Adrenal gland (tissue), 19 donors: ENCODE measurements at places on chromosomes 1 and 21. TPM values are rescaled to one million over a fixed set of nuclear protein-coding genes. Genes with fewer than 3 reads are reported as not detected.

The RXFP4 gene
- not detected for total RNA-seq

The CYP4Z1 gene
- not detected for total RNA-seq

The UBIAD1 gene
- 9.1 TPM for total RNA-seq

The KAZN gene
- total RNA-seq, result 30.1 TPM

The SLC45A3 gene
- total RNA-seq, result 10.7 TPM

The GBP4 gene
- 63.5 TPM for total RNA-seq

The PTPN7 gene
- 19.3 TPM for total RNA-seq

- DNase-seq, result no peak
These were observed 3.7 kb downstream of the ADAMTS4 start for GRCh38 chr1:161195171-161195570.

- no peak for DNase-seq
These were observed 107.8 kb downstream of the PLPPR5 start for GRCh38 chr1:98896711-98897445.

- no peak for DNase-seq
These were observed 43.1 kb downstream of the RASSF5 start for GRCh38 chr1:206550446-206550845.

DNA sequence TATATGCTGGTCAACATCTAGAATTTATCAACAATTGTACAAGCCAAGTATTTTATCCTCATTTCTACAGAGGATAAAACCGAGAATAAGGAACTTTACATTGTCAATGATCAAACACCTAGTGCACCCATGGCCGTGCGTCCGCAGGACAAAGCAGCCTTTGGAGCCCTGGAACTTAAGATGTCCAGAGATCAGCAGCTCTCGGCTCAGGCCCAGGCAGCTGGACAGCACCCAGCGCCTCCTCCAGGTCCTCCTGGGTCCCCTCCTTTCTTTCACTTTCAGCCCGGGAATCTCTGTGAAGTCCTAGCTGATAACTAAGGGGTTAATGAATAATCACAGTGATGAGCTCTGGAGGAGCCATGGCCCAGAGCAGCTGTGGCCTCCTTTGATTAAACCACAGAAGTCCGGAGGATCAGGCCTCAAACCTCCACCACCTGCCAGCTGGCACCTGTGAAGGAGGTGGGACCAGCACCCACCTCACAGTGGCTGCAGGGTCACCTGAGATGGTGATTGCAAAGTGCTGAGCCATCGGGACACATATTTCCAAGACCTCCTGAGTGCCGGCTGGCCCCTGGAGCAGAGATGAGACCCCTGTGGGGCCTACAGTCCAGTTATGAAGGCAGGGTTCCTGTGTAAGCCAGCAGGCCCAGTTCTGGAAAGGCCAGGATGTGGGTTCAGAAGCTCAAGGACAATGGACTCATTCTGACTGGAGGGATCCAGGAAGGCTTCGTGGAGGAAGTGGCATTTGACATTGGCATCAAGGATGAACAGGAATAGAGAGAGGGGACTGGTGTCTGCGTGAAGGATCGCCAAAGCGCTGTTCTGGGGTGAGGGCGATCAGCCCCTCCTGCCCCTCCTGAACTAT lies 11.6 kb upstream of the SAMD11 start:
- DNase-seq, result no peak

GRCh38 chr1:221234791-221235190 lies 355.5 kb downstream of the HLX start:
- DNase-seq, result no peak

DNA sequence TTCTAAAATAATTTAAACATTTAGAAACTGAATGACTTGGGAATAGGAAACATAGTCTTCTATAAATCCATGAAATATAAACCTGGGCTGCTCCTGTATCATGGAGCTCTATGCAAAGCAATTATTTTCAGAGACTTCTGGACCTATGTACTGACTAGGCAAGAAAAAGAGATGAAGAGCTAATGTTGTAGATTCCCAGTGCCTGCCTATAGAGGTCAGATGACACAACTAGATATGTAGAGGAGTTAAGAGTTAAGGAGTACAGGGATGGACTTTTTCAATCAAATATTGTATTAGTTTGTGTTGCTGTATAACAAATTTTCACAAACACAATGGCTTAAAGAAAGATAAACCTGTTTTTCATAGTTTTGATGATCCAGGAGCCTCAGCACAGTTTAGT lies 1434.5 kb downstream of the KCNT2 start:
- no peak for DNase-seq

- DNase-seq, result no peak
These were observed 51.4 kb upstream of the LRIG2 start for GRCh38 chr1:113021430-113022085.

- no peak for DNase-seq
These were observed 10.3 kb upstream of the LMNA start for GRCh38 chr1:156104065-156104810.

DNA sequence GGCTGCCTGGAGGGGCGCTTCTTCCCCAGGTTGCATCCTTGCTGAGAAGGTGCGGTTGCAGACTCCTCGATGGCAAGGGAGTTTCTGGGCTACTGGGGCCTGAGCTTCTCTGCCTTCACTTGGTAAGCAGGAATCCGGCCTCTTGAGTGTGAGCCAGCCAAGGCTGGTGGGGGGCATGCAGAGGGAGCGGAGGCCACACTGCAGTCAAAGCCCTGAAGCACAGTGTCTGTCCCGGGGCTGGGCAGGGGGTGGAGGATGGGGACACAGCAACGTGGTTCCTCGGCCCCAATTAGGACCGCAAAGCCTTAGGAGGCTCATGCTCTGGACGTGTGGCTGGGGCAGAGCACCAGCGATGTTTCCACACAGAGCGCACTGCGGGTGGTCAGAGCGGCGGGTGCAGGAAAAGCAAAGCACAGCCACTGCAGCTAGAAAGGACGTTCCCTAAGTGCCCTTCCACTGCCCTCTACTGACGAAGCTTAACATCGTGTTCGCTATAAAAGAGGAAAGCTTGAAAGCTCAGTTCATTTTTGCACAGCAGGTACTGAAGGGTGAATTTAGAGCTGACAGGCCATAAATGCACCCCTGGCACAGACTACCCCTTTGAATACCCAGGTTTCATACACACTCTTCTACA lies 60.7 kb upstream of the COG2 start:
- DNase-seq, result no peak

DNA sequence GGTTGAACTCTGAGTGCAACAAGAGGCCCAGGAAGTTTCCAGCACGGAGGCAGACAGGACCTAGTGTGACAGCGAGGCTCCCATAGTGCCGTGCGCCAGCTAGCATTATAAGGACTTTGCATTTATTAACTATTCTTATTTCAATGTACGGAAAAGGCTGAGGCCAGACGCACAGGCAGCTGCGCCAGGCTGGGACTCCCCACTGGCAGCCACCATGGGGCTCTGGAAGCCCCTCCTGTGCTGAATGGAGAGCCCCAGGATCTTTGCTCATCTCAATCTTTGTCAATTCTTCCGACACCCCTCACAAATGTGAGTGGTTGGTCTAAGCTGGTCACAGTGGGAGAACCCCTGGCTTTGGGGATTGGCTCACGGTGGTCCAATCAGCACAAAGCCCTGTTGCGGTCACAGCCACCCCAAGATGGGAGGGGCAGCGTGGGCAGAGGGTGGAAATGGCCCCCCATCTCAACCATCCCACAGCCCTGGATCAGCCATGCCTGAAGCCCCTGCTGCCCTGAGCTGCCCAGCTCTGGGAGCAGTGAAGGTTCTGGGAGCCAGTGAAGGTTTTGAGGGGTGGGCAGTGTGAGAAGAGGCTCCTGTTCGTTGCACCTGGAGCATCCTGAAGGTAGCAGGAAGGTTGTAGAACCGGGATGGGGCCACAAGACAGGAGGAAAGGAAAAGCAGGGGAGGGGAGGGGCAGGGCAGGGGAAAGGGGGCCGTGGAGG lies 59.5 kb upstream of the ADARB1 start:
- no peak for DNase-seq

DNA sequence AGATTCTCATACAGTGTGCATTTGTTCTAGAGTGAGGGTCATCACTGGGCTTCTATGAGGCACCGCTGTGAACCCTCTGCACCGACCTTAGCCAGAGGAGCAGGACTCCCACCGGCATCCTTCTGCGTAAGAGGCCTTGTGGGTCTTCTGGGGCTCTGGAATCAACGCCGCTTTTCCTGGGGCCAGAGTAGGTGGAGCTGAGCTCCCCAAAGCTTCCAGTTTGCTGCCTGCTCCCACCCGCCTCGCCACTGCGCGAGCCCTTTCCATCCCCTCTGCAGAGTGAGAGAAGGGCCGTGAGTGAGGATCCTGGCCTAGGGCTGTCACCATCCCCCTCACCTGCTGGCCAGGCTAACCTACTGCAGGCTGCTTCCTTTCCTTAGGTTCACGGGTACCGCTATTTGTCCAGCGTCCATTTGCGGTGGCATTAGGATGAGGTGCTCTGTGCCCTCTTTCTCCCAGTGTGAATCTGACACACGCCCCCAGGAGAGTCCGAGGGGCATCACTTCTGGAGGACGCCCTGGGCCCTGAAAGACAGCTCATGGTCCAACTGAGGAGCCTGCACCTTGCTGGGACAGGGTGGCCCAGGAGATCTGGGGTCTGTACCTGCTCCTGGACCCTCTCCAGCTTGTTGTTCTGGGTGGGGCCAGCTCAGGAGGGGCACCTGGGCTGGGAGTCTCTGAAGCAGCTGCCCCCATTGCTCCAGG lies 36.2 kb downstream of the UMODL1 start:
- DNase-seq, result no peak

DNA sequence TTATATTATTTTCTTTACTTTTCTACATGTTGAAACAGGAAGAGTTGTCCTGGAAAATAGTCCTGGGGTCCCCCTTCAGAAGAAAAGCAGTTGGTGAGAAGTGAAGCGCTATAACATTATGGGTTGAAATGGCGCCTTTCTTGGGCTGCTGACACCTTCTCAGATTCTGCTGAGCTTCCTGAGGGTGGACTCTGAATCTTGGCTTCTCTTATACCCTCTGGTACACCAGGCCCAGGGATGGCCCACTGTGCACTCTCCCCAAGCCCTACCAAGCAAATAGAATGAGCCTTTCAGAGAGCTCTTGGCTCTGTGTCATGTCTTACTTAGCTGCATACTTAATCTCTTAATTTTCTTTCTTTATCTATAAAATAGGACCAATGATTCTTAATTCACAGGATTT lies 42.3 kb downstream of the CD247 start:
- no peak for DNase-seq

DNA sequence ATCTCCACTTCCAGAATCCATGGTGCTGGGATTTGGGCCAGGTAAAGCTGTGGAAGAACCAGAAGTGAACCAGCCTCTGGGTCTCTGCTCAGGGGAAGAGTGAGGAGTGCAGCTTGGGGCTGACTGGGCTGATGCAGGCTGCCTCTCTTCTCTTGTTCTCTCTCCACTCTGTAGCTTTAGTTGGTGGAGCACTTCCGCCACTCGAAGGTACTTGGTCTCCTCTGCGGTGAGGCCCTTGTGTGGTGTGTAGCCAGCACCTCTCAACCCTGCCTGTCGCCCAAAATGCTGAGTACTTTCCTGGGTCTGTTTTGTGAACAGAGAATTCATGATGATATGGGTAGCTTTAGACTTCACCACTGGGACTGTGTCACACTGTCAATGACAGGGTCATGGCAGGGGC lies 63.2 kb downstream of the URB2 start:
- DNase-seq, result no peak

DNA sequence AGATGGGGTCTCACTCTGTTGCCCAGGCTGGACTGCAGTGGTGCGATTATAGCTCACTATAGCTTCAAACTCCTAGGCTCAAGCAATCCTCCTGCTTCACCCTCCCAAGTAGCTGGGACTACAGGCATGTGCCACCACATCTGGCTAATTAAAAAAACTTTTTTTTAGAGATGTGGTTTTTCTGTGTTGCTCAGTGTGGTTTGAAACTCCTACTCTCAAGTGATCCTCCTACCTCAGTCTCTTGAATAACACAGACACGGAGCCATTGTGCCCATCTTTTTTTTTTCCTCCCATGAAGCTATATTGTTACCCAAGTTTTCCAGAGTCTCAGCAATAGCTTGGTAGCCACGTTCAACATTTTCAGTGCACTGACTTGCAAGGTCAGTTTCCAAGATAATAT lies 2.7 kb downstream of the GIPC2 start:
- no peak for DNase-seq

- no peak for DNase-seq
These were observed 7.2 kb downstream of the TRIT1 start for GRCh38 chr1:39876144-39876543.

DNA sequence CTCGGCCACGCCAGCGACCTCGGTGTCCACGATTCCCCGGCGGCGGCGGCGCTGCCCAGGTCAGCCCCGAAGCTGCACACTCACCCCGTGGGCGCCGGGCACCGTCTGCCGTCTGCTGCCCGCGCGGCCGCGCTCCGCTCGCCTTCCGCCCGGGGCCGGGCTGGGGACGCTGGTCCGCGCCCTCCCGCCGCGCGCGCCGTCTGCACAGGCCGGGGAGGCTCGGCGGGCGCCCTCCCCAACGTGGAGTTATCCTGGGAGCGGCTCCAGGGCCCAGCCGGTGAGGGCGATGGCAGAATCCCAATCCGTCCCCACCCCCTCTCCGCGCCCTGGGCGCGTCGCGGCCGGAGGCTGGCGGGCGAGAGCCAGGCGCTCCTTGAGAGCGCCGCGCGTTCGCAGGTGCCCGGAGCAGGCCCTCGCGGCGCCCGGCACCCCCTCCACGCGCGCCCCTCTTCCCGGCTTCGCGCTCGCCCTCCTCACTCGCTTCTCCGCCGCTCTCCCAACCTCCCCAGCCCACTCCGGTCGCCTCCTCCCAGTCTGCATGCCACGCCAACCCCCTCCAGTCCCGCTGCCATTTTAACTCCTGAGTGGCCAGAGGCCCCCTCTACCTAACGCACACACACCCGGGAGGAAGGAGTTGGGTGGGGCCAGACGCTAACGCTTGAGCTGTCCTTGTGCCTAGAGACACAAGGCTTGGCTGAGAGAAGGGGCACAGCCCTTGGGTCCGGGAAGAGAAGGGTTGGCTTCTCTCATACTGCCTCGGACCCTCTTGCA lies at the start of gene LRRN2:
Gene LRRN2, minus strand, starts transcription at position 503 of the 771 bp plus-strand sequence. CDS start 65,746 bp downstream, outside the sequence.
- DNase-seq, result no peak

DNA sequence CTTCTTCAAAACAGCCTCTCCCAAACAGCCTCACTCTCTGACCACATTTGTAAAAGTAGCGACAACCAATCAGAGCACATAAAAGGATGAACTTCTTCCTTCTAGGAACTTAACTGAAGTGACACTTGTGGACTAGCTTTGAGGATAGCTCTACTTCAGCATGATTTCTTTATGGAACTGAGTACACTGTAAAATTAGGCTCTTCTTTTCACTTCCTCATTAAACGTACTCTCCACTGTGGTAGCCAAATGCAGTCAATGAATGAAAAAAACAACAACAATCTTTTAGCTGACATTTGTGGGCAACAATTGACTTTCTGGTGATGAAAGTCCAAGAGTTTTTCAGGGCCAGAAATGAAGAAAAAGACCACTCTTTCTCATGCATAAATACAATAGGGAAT lies 9.6 kb downstream of the LRRC53 start:
- no peak for DNase-seq

DNA sequence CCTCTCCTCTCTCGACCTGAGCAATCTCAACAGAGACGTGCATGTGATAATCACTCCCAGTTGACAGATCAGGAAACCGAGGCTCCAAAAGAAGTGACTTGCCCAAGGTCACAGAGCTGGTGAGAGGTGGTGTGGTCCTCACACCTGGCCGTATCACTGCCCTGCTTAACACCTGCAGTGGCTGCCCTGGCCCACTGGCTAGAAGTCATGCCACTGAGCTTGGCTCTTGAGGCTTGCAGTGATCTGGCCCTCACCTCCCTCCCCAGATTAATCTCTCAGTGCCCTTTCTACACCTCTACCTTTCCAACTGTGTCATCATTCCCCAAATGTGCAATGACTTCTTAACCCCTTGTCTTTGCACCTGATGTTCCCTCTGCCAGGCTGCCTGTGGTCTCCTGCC lies 38.8 kb downstream of the CDCP2 start:
- no peak for DNase-seq

GRCh38 chr1:200535605-200536004 lies 84.9 kb downstream of the KIF14 start:
- no peak for DNase-seq
